ENCODE measurements at places on chromosomes 5 and 9.

DNA sequence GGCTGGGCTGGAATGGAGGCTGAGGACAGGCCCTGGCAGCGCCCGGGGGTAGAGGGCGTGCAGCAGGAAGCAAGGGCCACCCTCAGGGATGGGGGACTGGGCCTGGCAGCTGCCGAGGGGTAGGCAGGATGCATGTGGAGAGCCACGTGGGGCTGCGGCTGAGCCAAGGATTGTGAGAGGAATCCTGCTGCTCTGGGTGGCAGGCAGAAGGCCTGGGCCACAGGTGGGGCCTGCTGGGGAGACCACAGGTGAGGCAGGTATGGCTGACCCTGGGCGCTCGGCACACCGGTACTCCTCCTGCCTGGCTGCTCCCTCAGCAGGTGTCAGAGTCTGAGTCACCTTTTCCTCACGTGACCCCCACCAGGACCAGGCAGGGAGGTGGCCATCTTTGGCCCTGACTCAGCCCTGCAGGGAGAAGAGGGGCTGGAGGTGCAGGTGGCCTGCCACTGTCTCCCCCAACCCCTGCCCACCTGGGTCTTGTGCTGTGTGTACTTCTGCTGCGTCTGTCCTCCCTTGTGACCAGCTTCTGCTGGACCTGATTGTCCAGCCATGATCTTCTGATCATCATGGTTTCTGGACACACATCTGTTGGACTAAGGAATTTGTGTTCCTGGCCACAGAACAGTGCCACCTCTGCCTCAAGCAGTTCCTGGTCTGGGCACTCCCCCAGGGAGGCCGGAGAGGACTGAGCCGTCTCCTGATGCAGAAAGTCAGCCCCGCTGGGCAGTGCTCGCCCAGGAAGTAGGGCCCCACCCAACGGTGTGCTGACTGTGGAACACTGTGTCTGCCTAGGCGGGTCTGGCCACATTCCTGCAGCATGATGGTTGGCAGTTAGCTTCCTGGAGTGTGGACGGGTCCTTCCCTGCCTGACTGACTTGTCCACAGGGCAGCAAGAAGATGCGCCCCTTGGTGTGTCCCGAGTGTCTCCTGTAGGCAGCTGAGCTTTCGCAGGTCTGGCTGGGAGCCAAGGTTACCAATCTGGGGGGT is 6.4 kb downstream of the ARRDC1 start:
- DNase-seq = no peak

DNA sequence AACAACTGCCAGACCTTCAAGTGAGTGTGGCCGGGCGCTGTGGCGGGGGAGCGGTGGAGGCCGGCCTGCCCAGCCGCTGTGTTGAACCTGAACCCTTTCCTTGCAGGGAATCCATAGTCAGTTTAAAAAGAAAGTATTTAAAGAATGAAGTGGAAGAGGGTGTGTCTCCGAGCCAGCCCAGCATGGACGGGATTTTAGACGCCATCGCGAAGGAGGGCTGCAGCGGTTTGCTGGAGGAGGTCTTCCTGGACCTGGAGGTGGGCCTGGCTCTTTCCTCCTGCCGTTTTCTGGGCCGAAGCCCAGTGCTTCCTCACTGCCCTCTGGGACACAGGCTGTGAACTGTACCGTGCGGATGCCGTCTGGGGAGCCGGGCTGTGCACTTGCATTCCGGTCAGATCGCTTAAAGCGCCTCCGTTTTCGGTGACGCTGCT is 19.1 kb downstream of the EXOC3 start:
- DNase-seq = no peak

- peak; percentile 62 for DNase-seq
Measured at GRCh38 chr5:155728857-155729683, 597.9 kb upstream of the SGCD start.

GRCh38 chr5:120591911-120592310 is 127.8 kb downstream of the PRR16 start:
- DNase-seq = no peak

DNA sequence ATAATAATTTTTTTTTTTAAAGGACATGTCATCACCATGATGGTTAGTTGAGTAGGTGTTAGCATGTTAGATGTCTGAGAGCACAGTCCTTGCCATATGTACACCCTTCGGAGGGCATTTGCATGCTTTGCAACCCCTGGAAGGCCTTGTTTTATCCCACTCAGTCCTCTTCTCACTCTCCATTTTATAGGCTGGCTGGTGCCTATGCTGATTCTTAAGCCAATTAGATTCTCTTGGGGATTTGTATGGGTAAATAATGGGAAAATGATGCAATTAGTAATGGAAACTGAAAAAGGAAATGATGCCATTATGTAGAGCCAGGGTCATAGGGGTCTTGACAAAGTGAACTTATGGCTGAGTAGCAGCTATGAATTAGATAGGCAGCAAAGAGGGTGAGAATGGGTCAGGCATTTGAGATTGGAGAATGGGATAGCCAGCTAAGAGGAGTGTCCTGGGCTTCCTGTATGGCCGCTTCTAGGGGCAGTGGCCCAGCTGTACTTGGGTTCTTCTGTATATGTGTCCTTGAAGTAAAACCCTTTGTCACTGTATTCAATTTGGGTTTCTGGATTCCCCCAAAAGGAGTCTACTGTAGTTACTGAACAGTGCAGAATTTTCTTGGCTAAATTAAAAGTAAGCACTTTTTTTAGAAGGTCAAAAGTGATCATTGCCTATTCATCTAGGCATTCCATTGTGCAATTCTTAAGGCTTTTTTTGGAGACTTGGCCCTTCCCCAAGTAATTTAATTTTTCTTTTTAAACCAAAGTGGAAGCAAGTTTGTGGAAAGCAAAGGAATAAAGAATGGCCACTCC is 31.6 kb downstream of the LRRTM2 start:
- no peak for DNase-seq
